Osteoblast (primary cell): ENCODE measurements at places on chromosomes 13 and 19. TPM values are rescaled to one million over a fixed set of nuclear protein-coding genes. Genes with fewer than 3 reads are reported as not detected.

Gene GPC6
- total RNA-seq, result 77.8 and 98.1 TPM in 2 replicates

Gene SMAD9
- 3.2 and 4.7 TPM in 2 replicates for total RNA-seq

Gene ZNF414
- 2.9 and 6.9 TPM in 2 replicates for total RNA-seq

Gene SIGLEC8
- not detected in 2 replicates for total RNA-seq

Gene CEACAM19
- 0.72 and 1.2 TPM in 2 replicates for total RNA-seq

Gene AP1M2
- 0.29 and 0.72 TPM in 2 replicates for total RNA-seq

Gene INAFM1
- total RNA-seq, result 2.5 and 4.4 TPM in 2 replicates

Gene PDX1
- not detected in 2 replicates for total RNA-seq

Gene FARP1
- total RNA-seq, result 30.6 and 36.2 TPM in 2 replicates

Gene SOHLH2
- total RNA-seq, result 1.5 and 2.2 TPM in 2 replicates
